ENCODE measurements at places on chromosomes 16 and 17.

- DNase-seq: no peak
Measured at GRCh38 chr16:55815320-55815719, 17.6 kb downstream of the CES1 start.

GRCh38 chr16:12569061-12569460 is 234.6 kb downstream of the CPPED1 start:
- no peak for DNase-seq

DNA sequence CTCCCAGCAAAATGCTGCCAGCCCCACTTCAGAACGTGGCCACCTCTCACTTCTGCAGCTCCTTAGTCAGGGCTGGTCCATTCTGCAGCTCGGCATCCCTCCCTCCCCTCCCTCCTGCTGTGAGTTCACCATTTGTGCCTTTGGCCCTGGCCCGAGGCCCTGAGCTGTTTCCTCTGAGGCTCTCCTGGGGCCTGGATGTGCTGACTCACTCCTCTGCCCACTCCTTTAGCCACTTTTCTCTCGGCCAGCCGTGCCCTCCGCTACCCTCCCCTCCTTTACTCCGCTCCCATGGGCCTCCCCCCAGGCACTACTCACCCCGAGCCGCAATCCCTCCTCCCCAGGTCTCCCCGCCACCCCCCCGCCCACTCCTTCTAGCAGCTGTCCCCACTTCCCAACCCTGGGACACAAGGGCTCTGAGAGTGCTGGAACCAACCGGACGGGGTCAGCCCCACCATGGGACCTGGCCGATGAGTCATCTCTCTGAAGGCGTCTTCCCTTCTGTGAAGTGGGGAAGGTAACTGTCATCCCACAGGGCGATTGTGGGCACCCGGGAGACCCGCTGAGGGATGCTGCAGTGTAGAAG is 11.5 kb downstream of the KCNG4 start:
- no peak for DNase-seq

- DNase-seq: no peak
Measured at GRCh38 chr16:3282103-3282729, 1.1 kb upstream of the ZNF263 start.

- no peak for DNase-seq
Measured at GRCh38 chr16:85365120-85365519, 248.0 kb upstream of the GSE1 start.

DNA sequence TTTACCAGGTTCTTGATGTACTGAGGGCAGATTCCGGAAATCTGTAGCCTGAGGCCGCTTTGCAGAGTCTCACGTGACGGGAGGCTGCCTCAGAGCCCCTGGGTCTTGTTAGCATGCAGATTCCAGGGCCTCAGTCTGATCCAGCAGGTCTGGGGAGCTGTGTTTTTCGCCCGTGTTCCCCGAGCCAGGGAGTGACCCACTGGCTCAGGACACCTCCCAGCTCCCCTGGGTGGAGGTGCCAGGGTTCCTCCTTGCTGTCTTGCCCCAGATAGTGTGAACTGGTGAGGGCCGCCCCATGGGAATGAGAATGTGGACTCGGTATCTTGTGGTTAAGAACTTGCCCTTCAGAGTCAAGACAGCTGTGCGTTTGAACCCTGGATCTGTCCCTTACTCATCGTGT is 98.6 kb downstream of the OR1D5 start:
- DNase-seq: no peak

- no peak for DNase-seq
Measured at GRCh38 chr17:44530896-44531418, 26.3 kb upstream of the FZD2 start.

GRCh38 chr16:5895137-5895536 is 797.5 kb upstream of the EEF2KMT start:
- DNase-seq: no peak

DNA sequence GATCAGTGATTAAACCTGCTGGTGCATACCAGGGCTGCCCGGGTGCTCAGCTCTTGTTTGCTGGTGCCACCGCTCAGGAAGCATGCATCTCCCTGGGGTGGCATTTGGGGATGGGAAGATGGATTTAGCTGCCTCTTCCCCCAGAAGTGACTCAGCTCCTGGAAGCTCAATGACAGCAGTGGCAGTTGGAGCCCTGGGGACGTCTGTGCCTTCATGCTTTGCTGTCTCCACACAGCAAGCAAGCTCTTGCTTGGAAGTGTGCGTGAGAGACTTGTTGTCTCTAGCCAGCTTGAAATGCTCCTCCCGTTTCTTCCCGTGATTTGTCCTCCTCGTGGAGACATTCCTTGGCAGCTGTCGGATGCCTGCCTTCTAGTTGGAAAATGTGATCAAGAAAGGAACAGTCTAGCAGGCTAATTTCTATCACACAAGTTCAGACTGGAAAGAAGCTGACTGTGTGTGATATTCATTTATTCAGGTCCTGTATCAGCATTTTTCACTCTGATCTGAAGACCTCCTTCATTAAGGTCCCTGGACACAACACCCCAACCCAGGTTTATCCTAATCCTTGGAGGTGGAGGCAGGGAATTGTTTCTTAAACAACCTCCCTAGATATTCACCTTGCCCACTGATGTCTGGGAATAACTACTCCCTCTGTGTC is 73.0 kb downstream of the BMERB1 start:
- DNase-seq: no peak

DNA sequence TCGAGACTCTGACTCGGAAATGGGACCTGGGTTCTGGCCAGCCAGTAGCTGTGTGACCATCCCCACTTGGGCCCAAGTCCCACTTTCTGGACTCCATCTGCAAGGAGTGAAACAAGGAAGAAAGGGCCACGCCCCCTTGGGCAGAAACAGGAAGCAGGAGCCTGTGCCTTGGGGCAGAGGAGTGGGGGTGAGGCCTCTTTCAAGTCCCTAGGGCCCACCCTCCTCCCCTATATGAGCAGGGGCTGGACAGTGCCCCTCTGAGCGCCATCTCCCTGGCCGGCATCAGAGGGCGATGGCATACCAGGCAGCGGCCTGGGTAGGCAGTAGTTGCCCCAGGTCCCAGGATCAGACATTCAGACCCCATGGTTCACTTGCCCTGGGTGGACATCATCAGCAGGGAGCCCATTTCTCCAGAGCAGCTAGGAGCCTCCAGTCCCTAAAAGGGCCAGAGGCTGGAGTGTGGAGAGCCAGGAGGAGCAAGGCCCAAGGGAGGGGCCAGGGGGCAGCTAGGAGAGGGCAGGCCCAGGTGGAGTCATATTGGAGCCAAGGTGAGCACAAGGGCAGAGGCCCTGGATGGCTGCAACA is 7.1 kb downstream of the BCAR1 start:
- no peak for DNase-seq

DNA sequence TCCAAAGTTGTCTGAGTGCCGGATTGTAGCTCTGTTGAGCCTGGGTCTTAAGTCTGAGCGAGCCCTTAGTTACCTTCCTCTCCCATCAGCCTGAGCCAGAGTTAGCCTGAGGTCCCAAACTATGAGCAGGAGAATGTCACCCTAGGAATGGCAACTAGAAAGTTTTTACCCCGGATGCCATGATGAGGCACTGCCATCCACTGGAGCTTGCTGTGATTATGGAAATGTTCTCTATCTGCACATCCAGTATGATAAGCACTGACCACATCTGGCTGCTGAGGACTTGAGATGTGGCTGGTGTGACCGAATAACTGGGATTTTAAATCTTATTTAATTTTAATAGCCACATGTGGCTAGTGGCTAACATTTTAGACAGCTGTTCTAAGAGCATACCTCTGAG is 550.0 kb downstream of the CDH13 start:
- no peak for DNase-seq

- DNase-seq: no peak
Measured at GRCh38 chr17:76920364-76921139, 52.3 kb downstream of the MGAT5B start.

DNA sequence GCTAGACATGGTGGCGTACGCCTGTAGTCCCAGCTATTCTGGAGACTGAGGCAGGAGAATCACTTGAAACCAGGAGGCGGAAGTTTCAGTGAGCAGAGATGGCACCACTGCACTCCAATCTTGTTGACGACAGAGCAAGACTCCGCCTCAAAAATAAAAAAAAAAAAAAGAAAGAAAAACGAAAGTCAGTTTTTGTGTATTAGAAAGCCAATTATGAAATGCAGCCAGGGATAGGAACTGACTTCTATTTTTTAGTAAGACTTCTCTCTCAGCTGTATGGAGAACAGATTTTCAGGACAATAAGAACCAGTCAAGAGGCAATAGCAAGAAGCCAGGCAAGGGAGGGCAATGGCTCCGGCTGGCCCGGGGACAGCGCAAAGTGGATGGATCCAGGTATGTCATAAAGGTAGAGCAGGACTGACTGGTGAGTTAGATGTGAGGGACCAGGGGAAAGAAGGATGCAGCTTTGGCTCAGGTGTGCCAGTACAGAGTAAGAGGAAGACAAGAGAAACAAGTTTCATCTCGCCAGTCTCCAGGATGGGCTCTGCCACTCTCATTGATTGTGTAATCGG is 12.5 kb upstream of the CCL1 start:
- DNase-seq: no peak

DNA sequence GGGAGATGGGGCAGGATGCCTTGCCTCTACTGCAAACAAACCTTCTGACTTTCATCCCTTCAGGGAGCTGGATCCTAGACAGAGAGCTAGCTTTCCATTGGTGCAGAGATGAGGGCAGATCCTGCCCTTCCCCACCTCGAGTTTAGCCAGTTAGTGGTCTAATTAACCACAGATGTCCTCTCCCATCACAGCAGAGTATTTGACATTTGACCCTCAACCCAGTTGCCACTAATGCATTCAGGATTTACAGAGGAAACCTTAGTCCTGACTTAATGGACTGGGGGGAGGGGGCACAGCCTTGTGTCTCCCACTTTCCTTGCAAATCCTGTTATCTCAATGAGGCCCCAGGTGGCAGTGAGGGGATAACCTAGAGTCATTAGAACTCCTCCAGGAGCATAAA is 10.2 kb downstream of the PIP4K2B start:
- DNase-seq: no peak

DNA sequence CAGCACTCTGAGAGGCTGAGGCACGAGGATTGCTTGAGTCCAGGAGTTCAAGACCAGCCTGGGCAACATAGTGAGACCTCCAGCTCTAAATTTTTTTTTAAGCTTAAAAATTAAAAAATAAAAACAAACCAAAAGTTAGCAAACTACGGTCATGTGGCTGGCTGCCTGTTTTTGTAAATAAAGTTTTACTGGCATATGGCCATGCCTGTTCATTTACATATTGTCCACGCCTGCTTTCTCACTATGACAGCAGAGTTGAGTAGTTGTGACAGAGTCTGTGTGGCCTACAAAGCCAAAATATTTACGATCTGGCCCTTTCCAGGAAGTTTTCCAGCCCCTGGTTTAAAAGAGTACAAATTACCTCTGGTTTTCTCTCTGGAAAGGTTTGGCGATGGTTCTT is 3.3 kb downstream of the SLX4 start:
- DNase-seq: no peak

GRCh38 chr16:80569440-80570105 is 28.8 kb downstream of the DYNLRB2 start:
- DNase-seq: no peak

DNA sequence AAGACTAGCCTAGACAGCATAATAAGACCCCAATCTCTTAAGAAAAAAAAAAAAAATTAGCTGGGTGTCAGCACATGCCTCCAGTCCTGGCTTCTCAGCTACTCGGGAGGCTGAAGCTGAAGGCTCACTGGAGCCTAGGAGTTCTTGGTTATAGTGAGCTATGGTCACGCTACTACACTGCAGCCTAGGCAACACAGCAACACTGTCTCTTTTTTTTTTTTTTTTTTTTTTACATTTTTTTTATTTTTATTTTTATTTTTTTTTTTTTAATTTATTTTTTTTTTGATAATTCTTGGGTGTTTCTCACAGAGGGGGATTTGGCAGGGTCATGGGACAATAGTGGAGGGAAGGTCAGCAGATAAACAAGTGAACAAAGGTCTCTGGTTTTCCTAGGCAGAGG is 4.1 kb downstream of the ORC6 start:
- DNase-seq: no peak

DNA sequence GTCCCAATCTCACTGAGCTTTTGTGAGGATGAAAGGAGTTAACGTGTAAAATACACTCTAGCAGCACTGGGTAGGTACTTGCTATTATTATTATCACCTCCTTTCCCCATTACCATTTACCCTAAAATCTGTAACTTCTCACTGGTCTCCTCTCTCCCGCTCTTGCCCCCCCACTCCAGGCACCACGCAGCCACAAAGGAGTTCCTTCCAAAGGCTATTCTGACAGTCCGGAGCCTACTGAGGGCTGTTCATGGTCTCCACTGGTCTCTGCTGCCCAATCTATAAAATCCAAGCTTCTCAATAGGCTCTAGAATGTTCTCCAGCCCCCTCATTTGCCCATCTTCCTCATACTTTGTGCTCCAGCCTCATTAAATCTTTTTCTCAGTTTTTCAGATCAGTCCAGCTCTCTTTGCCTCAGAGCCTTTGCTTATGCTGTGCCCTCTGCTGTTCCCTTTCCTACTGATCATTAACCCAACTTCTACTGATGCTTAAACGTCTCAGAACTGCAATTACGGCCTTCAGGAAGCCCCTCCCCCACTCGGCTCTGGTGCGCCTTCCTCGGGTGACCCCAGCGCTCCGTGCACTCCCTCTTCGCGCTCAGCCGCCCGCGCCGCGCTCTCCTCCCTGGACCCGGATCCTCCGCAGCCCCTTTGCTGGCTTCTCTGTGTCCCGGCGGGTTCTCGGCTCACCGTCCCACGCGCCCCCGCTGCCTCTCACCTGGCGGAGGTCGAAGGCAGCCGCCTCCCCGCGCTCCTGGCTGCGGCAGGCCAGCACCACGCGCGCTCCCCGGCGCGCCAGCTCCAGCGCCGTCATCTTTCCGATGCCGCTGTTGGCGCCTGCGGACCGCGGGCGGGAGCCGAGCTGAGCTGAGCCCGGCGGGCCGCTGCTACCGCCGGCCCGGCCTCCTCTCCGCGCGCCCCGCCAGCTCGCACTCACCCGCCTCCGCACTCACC is 737 bp downstream of the DHRS13 start:
- DNase-seq: no peak

DNA sequence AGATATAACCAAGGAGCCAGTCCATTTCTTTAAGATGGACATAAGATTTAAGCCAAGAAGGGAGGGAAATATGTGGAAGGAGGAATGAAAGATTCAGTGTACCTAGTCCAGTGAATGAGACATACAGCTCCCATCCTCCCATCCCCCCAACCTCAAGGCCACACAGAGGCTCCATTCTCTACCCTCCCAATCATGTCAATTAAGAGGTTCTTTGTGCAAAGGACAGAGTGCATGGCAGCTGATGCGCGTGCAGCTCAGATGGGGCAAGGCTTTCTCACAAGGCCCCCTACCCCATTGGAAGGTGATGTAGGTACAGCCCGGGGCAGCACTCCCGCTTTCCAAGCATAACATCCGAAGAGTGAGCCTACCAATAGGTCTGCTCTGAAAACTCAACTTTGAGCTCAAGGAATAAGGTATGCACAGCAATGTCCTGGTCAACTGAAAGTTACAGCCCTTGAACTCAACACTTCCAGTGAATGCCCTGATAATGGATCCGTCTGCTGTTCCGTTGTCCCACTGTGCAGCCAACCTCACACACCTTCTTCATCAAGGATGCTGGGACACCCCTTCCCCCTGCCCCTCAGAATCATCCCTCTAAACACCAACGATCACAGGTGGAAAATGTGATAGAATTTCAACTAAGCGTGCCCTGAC is 458.1 kb downstream of the SOX9 start:
- DNase-seq: no peak
